Lung (tissue), 17 donors: ENCODE measurements at places on chromosomes 13 and 19.

DNA sequence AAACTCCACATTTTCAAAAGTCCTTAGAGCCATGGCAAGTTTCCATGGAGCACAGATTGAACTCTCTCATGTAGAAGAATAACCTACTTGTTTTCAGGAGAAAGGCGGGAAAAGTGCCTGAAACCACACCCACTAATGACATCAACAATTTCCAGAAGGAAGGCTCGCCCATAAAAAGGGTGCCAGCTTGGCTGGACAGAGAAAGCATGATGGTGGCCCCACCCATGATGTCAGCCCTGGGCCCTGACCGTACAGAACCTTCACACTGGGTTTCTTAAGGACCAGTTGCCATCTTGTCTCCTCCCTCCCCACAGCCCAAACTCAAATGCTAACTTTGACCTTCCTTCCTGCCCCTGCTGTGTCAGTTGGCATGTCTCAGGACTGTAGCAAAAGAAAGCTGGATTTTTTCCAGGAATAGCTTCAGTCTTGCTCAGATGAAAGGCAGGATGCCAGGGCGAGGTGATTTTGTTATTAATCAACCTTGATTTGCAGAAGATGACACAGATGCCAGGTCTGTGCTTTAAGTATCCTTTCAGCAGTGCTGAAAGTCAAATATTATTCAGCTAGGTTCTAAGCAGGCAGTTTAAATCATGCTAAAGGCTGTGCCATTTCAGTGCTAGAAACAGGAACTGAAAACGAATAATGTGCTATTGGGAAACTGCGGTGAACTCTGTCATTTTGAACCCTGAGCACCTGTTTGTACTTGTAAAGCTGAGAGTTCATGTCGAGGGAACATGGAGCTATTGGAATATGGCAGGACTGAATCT is 89.5 kb upstream of the RFC3 start:
- no peak for DNase-seq

GRCh38 chr13:49472186-49472585 is 23.6 kb upstream of the PHF11 start:
- DNase-seq, result no peak

DNA sequence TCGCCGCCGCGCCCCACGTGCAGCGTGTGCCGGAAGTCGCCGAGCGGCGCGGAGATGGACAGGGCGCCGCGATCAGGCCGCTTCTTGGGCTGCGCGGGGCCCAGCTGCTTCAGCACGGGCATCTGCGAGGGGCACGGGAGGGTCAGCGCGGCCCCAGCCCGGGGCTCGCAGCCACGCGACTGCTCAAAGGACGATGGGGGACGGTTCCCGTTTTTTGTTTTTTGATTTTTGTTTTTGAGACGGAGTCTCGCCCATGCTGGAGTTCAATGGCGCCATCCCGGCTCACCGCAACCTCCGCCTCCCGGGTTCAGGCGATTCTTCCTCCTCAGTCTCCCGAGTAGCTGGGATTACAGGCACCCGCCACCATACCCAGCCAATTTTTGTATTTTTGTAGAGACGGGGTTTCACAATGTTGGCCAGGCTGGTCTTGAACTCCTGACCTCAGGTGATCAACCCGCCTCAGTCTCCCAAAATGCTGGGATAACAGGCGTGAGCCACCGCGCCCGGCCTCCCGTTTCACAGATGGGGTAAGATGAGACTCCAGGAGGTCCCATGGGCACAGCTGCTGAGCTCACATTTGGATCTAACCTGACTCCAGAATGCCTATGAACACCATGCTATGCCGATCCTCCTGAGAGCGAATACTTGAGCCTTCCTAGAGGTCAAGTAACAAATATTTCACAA is 2.0 kb upstream of the LENG9 start:
- DNase-seq, result no peak

DNA sequence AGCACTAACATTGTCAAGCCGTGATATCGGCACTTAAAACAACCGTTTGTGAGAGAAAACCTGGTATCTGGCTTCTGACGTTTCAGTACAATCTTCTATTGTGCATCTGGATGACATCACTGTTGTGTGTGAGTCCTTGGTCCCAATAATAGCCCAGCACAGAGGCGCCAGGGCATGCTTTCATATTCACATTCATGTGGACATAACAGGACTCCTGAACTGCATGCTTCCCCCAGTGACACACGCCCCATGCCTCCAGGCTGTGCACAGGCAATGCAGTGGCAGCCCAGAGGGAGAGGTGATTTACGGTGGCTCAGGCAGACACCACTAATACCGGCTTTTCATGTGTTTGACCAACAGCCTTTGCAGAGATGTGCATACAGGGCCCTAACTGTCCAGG is 58.1 kb downstream of the MRPL57 start:
- DNase-seq, result no peak

DNA sequence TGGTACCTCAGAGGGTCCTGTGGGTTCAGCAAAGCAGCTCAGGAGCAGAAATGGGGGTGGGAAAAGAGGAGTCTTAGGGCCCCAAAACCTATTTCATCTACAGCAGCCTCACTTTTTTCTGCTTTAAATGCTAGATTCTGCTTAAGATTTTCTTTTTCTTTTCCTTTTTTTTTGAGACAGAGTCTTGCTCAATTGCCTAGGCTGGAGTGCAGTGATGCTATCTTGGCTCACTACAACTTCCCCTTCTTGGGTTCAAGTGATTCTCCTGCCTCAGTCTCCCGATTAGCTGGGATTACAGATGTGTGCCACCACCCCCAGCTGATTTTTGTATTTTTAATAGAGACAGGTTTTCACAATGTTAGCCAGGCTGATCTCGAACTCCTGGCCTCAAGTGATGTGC is 30.7 kb upstream of the WDFY2 start:
- no peak for DNase-seq

DNA sequence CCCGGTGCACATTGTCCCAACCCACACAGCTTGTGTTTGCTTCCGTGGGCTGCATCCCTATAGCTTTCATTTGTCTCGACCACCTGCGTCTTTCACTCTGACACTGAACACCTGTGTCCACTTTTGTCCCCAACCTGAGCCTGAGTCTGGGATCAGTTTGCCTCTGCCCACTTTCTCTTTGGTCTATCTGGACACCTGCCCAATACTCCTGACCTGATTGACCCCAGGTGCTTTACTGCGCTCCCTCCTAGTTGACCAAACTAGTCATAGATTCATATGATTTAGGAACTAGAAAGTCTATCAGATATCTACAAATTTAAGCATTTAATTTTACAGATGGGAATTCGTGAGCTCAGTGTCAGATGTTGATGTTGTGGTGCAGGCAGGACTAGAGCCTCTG is 209.9 kb downstream of the DCT start:
- DNase-seq, result no peak
